ENCODE measurements at places on chromosomes 12 and 14.

- H3K27me3 ChIP-seq: no peaks in the 10 kb centered on the region
- no peaks in the 10 kb centered on the region for H3K36me3 ChIP-seq
- no peak overlapping the region for H3K27ac ChIP-seq
- DNase-seq: no peak
- H3K4me3 ChIP-seq: no peak overlapping the region
These were observed 764.8 kb upstream of the LRFN5 start for GRCh38 chr14:40841886-40842285.

- DNase-seq: no peak
- no peaks in the 10 kb centered on the region for H3K36me3 ChIP-seq
- no peak overlapping the region for H3K4me3 ChIP-seq
- H3K27me3 ChIP-seq: peaks cover 16% of the 10 kb centered on the region
- no peak overlapping the region for H3K27ac ChIP-seq
These were observed 17.6 kb downstream of the LACRT start for GRCh38 chr12:54616933-54617680.

DNA sequence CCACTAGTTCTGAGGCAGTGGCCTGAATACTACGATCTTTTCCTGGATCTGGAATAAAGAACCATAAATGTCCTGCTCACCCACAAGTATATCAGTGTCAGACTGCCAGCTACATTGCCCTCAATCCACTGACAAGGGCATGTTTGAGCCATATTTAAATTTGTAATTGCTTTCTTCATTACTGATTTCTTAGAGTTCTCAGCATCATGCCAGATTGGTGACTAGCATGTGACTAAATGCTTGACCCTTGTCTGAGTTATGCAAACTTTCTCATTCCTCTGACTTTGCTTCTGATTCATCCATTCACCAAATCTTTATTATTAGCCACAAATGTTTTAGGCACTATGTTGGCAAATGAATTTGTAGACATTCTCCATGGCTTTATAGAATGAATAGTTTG is 143.6 kb upstream of the SLC16A7 start:
- H3K27me3 ChIP-seq: no peaks in the 10 kb centered on the region
- H3K4me3 ChIP-seq: no peak overlapping the region
- no peaks in the 10 kb centered on the region for H3K36me3 ChIP-seq
- no peak overlapping the region for H3K27ac ChIP-seq
- H3K4me1 ChIP-seq: no peaks in the 10 kb centered on the region

GRCh38 chr14:98694541-98694940 is 577.5 kb downstream of the BCL11B start:
- H3K27me3 ChIP-seq: no peaks in the 10 kb centered on the region
- H3K27ac ChIP-seq: no peak overlapping the region
- no peak for DNase-seq
- H3K4me1 ChIP-seq: no peaks in the 10 kb centered on the region
- H3K36me3 ChIP-seq: no peaks in the 10 kb centered on the region

DNA sequence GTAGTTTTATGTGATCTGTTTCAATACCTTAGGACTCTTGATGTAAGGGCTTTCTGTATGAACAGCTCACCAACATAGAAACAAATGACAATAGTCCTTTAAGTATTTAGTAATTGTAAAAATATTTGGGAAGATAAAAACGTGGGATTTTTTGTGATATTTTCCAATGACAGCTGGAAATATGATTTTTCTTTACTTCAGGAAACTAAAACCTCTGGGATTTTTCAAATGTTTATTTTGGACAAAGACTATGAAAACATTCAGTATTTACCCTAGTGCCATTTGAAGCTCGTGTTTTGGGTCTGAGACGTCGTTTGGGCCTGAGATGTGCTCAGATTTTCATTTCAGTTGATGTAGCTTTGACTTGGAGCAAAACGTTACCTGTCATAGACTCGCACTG is 240.0 kb downstream of the BMP4 start:
- DNase-seq: no peak
- H3K4me3 ChIP-seq: no peak overlapping the region
- H3K27me3 ChIP-seq: no peaks in the 10 kb centered on the region
- no peak overlapping the region for H3K27ac ChIP-seq
- H3K4me1 ChIP-seq: no peaks in the 10 kb centered on the region

GRCh38 chr14:94650806-94651805 is 38.9 kb downstream of the SERPINA3 start:
- no peaks in the 10 kb centered on the region for H3K36me3 ChIP-seq
- DNase-seq: no peak
- H3K4me3 ChIP-seq: no peak overlapping the region
- peaks cover 10% of the 10 kb centered on the region for H3K27me3 ChIP-seq
- H3K27ac ChIP-seq: no peak overlapping the region

DNA sequence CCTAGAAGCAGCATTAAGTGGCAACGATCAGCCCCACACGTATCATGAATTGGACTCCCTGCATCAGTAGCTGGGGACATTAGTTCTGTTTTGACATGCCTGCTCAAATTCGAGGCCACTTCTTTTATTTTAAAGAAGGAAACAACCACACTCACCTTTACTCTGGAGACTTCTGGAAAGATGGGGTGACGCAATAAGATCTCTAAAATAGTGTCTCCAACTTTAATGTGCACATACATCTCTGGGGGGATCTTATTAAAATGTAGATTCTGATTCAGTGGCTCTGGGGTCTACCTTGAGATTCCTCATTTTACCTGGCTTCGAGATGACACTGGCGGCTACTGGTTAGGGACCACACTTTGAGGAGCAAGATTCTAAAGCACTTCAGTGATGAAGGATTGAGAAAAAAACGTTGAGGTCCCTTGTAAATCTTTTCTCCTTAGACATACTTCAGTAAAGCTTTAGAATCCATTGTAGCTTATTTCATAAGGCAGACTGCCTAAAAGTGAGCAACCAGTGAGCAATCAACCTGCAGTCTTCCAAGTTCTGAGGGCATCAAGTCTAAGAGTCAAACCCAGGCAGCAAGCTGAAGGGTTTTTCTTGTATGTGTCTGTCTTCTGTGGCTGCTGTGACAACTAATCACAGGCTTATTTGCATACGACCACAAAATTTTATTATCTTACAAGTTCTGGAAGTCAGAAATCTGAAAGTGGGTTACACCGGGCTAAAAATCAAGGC is 718.6 kb upstream of the TBX3 start:
- H3K4me1 ChIP-seq: no peaks in the 10 kb centered on the region
- H3K27ac ChIP-seq: no peak overlapping the region
- no peak for DNase-seq

DNA sequence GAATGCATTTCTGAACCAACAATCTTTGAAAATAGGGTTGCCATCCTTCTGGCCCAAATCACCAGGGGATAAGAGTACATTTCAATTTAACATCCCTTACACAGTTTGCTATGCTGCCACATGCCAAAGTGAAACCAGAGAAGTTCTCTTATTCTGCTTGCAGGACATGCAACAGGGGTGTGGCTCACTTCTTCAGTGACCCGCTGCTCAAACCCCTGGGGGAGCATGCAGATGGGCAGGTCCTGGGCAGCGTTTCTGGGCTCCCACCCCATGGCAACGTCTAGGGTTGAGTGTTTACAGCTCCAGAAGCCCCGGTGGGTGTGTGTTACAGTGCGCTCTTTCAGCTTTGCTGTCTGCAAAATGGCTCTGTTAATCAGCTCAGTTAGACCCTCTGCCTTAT is 1306.3 kb upstream of the TMEM132C start:
- H3K27ac ChIP-seq: no peak overlapping the region
- no peak for DNase-seq
- H3K36me3 ChIP-seq: no peaks in the 10 kb centered on the region

- no peak overlapping the region for H3K4me3 ChIP-seq
- DNase-seq: no peak
- H3K36me3 ChIP-seq: no peaks in the 10 kb centered on the region
These were observed 147.6 kb downstream of the NDUFA12 start for GRCh38 chr12:94855853-94856252.

GRCh38 chr12:12523229-12523628 is 39.4 kb downstream of the DUSP16 start:
- H3K27me3 ChIP-seq: no peaks in the 10 kb centered on the region
- no peaks in the 10 kb centered on the region for H3K36me3 ChIP-seq
- no peak overlapping the region for H3K4me3 ChIP-seq
- H3K4me1 ChIP-seq: peaks cover 10% of the 10 kb centered on the region
- DNase-seq: no peak
- H3K27ac ChIP-seq: no peak overlapping the region

DNA sequence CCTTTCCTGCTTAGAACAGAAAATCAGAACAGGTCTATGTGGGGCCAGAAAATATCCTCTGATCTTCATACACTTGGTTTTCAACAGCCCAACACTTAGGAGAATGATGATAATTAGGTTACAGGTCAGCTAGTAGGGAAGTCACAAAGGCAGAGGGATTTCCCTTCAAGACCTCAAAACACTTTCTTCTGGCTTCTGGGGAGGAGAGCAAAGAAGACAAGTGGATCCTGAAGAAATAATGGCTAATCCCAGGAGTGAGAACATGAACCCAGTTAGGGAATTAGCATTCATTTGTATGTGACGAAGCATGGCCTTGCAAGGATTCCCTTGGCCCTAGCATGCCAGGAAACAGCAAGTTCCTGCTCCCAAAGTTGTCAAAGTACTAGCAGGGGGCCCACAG is 223.3 kb downstream of the BCAT1 start:
- H3K27me3 ChIP-seq: no peaks in the 10 kb centered on the region
- H3K4me3 ChIP-seq: no peak overlapping the region
- H3K36me3 ChIP-seq: no peaks in the 10 kb centered on the region
- no peak overlapping the region for H3K27ac ChIP-seq

DNA sequence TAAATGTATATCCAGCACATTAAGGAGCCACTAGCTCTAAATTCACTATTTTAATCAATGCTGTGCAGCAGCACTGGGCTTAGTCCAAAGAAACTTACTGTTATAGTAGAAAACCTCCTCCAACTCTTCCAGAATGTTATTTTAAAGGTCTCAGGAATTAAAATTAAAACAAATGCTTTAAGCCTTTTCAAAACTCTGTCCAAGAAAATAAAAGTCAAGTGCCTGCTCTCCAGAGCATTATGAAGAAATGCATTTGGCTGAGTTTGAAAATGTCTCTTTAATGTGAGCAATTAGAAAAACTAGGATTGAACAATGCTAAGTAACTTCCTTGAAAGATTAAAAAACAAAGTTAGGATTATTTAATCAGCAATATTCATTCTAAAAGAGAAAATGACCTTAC is 322.4 kb upstream of the DCN start:
- H3K36me3 ChIP-seq: no peaks in the 10 kb centered on the region
- no peak for DNase-seq
